H7 (cell line): ENCODE measurements at places on chromosomes 11 and 22. TPM values are rescaled to one million over a fixed set of nuclear protein-coding genes. Genes with fewer than 3 reads are reported as not detected.

- no peak for DNase-seq
Observed at GRCh38 chr11:123560006-123560405, 94.4 kb downstream of the SCN3B start.

DNA sequence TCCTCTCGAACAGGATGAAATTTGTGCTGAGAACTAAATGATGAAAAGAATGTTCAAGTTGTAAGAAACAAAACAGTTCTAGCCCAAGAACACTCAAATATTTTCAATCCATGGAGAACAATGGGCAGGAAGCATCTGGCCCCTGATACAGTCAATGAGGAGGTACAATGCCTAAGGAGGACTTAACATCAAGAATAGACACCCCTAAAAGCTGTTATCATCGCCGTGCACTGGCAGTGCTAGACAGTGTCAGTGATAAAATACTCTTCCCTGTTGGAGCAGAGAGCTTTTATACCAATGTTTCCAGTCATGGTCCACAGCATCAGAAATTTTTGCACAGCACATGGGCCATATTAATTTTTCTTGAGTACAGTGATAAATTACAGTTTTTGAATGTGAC, 20.2 kb upstream of the VSTM5 start:
- DNase-seq, result no peak

The ANO9 gene
- 0.83 and 2.2 TPM in 2 replicates for total RNA-seq

The ADAMTS8 gene
- total RNA-seq, result 1.6 TPM in 2 replicates

The DUSP8 gene
- 1.7 and 2.7 TPM in 2 replicates for total RNA-seq

DNA sequence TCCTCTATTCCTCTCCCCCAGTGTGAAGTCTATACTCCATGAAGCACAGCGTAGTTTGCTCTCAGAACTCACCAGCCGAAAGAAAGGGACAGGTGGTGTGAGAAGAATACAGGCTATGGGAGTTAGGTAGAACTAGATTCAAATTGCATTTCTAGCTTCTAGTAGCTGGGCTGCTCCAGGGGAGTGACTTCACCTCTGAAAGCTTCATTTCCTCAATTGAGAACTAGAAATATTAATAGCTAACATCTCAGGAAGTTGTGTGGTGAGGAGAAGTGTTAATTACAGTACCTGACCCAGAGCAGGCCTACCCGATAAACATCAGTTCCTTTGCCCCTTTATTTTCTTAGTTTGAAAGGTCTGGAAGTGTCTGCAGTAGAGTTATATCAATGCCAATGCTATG, 484.7 kb upstream of the TENM4 start:
- no peak for DNase-seq

DNA sequence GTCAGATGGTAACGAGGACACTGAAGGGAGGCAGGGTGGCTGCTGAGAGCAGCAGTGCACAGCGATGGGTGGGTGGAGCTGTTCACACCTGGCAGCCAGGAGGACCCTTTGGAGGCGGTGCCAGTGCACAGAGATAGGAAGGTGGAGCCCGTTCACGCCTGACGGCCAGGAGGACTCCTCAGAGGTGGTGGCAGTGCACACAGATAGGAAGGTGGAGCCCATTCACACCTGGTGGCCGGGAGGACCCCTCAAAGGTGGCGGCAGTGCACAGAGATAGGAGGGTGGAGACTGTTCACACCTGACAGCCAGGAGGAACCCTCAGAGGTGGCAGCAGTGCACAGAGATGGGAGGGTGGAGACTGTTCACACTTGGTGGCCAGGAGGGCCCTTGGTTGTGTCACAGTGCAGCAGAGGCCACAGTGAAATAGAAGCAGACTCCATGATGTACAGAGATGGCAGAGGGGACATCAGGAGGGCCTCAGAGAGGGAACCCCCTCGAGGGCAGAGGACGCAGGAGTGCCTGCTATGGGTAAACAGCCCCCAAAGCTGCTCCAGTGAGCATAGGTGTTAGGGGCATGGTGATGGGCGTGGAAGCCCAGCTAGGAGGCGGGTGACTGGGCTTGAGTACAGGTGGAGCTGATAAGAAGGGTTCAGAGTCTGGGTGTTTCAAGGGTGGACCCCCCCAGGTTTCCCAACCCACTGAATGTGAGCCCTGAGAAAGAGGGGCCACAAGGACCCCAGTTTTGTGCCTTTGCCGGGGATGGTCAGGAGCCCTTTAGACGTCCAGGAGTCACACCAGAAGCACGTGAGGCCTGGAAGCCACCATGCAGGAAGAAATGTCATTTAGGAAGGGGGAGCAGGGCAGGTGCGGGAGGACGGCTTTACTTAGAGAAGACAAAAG, 566.7 kb downstream of the BRD1 start:
- no peak for DNase-seq

DNA sequence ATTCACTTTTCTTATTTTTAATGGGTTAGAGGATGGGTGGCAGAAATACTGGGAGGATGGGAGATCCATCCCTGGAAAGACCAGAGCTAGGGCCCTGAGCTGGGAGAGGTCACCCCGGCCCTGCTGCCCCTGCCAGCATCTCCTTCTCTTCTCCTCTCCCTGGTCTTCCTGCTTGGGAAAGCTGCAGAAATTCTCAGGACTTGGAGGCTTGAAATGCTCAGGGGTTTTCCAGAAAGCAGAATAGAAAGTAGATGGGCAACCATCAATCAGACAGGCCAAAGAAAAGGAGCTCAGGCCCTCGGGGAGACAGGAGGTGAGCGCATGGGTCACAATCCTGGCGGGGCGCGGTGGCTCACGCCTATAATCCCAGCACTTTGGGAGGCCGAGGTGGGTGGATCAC, 1.5 kb downstream of the APOBEC3H start:
- DNase-seq, result peak; percentile 26

GRCh38 chr11:5343474-5344335, at the start of gene OR51B5:
OR51B5 (minus strand) TSS chr11:5343524; CDS start chr11:5343524, 0 bp downstream.
- DNase-seq, result no peak

DNA sequence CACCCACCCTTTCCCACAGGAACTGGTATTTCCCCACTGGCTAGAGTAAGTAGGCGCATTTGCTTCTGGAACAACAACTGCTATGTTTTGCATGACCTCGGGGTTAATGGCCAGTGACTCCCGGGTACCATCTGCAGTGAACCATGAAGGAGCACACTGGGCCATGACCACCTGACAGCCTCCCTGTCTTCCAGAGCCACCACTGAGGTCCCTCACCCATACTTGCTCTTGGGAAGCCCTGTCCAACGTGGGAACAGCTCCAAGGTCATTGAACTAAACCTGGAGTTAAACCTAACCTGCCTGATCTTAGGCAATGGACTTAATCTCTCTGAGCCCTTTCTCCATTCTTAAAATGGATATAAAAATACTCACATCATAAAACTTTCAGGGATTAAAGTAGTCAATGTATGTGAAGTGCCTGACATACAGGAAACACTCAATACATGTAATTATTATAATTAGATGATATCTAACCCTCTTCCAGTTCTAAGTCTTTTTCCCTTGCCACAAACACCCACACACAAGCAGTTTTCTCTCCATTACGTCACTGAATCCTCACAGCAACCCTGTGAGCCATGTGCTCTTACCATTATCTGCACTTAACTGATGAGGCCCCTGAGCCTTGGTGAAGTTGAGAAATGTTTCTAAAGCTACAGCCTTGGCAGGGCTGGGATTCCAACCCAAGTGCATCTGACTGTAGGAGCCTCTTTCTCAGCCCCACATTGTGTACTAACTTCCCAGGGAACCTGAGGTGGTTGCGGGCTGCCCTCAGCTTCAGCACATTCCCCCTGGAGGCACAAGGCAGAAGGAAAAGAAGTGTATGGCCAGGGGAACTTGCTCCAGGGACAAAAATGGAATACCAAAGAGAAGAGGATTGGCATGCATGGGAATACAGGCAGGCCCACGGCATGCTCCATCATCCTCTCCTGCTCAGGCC, 74.5 kb upstream of the NCAM1 start:
- no peak for DNase-seq

The CADM1 gene
- total RNA-seq, result 13.9 and 15.5 TPM in 2 replicates

- peak; percentile 99 for DNase-seq
Observed at GRCh38 chr11:65314501-65315203, at the start of gene CDC42EP2. CDC42EP2 (plus strand) TSS chr11:65314866; CDS start chr11:65320899, 6,033 bp downstream.

The SLC25A18 gene
- 0.66 and 0.81 TPM in 2 replicates for total RNA-seq

DNA sequence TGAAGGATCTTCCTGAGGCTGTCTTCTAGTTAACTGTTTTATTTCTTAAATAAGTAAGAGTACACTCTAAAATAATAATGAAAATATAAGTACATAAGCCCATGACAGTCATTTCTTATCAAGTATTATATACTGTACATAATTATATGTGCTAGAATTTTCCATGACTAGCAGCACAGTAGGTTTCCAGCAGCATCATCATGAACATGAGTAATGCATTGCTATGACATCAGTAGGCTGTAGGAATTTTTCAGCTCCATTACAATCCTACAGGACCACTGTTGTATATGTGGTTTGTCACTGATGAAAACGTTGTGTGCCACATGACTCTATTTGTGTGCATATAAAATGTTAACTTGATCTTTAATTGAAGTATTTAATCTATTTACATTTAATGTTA, 22.0 kb downstream of the ZNF202 start:
- DNase-seq, result no peak

DNA sequence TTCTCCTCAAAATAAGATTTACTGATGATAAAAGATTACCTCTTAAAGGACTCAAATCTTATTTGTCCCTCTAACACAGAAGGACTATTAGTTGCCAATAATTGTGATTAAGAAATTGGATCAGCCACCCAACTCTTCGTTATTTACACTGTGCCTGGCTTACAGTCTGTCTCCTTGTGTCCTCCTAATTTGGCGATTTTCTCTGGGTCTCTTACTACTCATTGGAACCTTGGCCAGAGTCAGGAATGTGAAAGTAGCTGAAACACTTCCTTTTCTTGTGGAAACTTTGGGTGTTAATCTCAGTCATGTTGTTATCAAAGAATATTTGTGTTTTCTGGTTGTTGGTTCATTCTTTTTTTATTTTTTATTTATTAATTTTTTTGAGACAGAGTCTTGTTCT, 83.2 kb downstream of the TEAD1 start:
- DNase-seq, result no peak

The EPS8L2 gene
- 3.7 and 18.8 TPM in 2 replicates for total RNA-seq

The MS4A2 gene
- not detected in 2 replicates for total RNA-seq

GRCh38 chr11:116538677-116539076, 234.1 kb downstream of the BUD13 start:
- no peak for DNase-seq

The OR51F1 gene
- total RNA-seq, result not detected in 2 replicates

The ANO5 gene
- total RNA-seq, result 6.2 and 10.1 TPM in 2 replicates

The CECR2 gene
- 50.0 and 66.3 TPM in 2 replicates for total RNA-seq

The FDX1 gene
- 11.5 and 14.0 TPM in 2 replicates for total RNA-seq

DNA sequence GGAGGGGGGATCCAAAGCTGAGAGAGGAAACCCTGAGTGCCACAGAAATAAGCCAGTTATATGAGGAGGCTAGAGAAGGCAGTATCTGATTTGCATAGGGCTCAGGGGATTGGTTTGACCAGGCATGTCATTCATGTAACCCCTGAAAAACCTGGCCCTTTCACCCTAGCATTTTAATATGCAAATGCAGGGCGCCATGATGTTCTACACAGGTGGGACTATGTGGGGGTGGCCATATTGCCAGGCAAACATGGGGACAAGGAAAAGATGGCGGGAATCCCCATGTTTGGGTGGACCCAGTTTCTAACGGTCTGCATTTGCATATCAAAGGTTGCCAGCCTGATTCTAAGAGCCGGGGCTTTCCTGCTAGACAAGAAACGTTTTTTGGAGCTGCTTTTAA, 27.2 kb downstream of the CSF2RB start:
- DNase-seq, result peak; percentile 30

GRCh38 chr11:11626128-11626527, 4.3 kb upstream of the GALNT18 start:
- no peak for DNase-seq

DNA sequence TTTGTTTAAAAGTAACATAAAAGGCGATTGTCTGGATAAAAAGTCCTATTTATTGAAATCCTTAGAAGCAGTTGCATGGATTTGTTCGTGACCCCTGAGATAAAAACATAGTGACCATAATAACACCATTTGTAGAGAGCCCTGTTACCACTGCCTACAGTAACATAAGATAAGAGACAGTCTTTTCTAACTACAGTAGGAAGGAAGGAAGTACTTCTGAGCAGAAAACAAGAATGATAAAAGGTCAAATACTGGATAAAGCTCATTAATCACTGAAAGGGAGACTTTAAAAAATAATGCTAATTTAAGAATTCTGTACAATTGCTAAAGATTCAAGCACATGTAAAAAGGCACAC, 47.1 kb upstream of the SOX6 start:
- no peak for DNase-seq

GRCh38 chr11:986270-986951, 50.1 kb downstream of the MUC6 start:
- no peak for DNase-seq

DNA sequence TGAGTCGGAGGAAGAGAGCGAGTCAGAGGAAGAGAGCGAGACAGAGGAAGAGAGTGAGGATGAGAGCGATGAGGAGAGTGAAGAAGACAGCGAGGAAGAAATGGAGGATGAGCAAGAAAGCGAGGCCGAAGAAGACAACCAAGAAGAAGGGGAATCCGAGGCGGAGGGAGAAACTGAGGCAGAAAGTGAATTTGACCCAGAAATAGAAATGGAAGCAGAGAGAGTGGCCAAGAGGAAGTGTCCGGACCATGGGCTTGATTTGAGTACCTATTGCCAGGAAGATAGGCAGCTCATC, 780 bp downstream of the TRIM44 start:
- no peak for DNase-seq

DNA sequence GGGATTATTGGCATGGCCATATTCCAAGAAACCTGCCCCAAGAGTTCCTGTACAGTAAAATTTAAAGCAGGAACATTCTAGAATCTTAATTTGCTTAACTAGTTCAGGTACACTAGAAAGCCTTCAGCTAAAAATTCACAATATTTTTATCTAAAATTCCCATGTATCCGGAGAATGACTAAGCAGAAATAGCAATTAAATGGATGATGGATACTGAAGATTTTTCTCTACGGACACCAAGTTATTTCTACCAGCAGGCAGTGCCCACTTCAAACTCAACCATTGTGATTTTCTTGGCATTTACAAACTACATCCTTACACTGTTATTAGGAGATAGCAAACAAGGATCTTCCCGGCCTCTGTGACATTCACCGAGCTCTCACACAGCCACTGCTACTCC, 2.9 kb downstream of the PATE3 start:
- DNase-seq, result no peak

GRCh38 chr11:117836077-117836960, 11.8 kb upstream of the FXYD2 start:
- no peak for DNase-seq

DNA sequence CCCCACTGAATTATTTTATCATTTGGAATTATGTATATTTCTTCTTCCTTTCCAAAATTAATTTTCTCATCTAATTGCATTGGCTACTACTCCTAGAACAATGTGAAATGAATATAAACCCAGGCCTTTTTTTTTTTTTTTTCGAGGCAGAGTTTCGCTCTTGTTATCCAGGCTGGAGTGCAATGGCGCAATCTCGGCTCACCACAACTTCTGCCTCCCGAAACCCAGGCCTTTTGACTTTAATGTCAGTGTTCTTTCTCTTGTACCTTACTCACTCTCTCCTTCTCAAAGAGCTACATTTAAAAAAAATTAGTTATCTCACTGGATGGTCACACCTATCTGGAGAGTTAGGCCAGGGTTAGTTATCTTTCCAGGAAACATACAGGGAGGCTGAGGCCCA, 35.3 kb upstream of the LRRC32 start:
- no peak for DNase-seq
